ENCODE measurements at places on chromosomes 16 and 17.

DNA sequence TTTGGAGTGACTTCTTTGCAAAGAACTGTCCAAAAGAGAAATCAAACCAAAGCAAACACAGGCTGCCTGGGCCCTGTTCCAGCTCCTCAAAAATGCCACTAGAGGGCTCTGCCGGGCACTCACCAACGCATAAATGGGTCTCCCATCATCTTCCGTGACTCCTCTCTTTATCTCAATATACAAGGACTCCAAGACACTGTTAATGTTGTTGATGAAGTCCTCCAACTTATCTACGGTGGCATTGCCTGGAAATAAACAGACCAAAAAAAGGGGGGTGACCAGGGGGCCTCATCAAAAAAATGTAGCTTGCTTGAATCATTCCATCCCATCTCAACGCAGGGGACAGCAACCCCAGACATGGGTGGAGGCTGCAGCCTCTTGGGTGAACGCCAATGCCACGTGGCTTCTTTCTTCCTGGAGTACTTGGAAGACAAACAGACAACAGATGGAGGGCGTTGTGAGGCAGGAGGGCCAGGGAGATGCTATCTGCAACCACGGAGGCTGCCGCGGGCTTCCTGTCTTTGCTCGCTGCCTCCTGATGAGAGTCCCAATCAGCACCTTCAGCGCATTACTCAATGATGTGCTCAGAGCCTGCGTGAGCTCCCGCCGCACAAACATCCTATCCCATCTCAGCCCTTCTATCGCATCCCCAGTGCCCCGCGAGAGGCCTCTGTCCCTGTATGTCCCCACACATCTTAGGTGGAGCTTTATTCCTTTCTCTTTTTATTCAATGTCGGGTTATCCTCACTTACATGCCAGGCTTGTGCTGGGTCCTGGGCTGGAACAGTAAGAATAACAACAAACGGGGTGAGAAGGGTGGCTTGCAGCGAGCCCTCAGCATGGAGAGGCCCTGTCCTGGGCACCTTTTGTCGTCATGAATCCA is 32.0 kb downstream of the KDM8 start:
- DNase-seq, result peak; percentile 66

- DNase-seq, result no peak
These were observed 1.6 kb upstream of the DECR2 start for GRCh38 chr16:400061-400591.

DNA sequence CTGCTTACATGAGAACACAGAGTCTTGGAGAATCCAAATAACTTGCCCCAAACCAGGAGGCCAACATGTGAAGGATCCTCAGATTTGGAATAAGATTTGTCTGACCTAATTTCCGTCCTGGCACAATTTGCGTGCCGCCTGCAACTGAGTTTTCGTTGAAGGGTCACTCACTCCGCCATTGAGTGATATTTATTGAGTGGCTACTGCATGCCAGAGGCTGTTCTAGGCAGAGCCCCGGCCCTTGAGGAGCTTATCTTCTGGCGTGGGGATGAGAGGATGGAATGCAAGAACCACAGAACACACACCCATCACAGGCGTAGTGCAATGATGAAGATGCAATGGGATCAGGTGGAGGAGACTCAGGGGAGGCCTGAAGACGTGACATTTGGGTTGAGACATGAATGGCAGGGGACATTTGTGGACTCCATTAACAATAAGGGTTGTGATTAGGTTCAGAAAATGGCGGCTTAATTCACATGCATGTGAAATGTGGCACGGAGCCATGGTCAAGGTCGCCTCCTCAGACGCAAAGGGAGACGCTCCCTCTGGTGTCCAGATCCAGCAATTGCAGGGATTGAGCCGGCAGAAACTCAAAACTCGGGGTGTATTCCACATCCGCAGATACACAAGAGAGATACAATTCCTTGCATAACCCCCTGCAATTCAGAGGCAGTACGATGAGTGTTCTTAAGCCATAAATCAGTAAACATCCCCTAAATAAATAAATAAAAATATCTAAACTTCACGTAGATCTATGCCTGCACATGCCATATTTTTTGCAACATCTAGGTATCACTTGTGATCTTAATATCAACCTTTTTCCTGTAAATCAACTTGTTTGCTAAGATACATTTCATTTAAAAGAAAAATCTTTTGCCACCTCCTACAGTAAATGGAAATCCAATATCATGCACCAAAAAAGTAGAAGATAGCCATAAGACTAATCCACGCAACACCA is 57.9 kb upstream of the CACNG4 start:
- peak; percentile 86 for DNase-seq

DNA sequence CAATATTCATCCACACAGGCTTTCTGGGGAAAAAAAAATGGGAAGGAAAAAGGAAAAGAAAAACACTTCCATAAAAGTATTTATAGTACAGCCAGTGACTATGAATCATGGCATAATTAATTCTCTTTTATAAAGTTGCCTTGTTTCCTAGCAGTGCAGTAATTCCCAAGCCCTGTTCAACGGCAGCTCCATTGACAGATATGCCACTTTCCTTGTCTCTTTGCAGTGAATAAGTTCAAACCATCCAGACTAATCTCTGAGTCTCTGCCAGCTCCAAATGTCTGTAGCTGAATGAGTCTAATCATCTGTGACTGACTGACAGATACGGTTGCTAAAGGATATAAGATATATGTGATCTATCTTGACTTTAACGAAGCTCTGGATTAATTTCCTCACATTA is 52.9 kb upstream of the KCNJ16 start:
- no peak for DNase-seq

GRCh38 chr17:81142301-81143199 is 22.8 kb upstream of the PVALEF start:
- DNase-seq, result peak; percentile 77

- DNase-seq, result no peak
These were observed 10.4 kb downstream of the SGSH start for GRCh38 chr17:80209765-80210164.

GRCh38 chr16:11201498-11202259 is 54.3 kb downstream of the SOCS1 start:
- no peak for DNase-seq

- no peak for DNase-seq
These were observed 14.5 kb upstream of the SLC47A2 start for GRCh38 chr17:19730843-19731242.

DNA sequence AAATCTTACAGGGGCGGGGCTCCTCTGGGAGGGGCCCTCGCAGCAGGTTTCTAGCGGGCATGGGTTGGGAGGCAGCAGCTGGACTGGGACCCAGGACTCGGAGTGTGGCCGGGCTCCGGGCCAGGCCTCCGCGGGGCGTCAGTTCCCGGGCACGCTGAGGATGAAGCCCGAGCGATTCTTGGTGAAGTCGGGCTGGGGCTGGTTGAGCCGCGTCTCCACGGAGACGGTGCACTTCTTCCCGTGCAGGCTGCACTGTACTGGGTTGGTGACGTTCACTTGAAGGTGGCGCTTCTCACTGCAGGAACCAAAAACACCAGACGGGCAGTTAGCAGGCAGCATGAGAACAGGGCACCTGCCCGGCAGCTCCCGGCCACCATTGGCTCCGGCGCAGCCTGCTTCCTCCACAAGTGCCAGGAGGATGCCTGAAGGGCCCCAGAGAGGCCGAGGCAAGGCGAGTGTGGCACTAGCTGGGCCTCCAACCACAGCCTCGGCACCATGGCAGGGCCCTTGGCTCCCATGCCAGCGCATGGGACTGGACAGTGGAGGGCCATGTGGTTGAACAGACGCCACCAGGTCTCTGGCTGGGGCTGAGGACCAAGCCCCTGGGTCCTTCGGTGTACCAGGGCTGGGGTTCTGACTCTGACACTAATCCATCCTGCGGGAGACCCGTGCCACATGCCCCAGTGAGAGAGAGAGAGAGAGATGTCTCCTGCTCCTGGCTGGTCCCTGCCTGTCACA is 8.0 kb downstream of the CDK5R1 start:
- DNase-seq, result no peak

- no peak for DNase-seq
These were observed 149.0 kb upstream of the MPHOSPH6 start for GRCh38 chr16:82319038-82319437.

DNA sequence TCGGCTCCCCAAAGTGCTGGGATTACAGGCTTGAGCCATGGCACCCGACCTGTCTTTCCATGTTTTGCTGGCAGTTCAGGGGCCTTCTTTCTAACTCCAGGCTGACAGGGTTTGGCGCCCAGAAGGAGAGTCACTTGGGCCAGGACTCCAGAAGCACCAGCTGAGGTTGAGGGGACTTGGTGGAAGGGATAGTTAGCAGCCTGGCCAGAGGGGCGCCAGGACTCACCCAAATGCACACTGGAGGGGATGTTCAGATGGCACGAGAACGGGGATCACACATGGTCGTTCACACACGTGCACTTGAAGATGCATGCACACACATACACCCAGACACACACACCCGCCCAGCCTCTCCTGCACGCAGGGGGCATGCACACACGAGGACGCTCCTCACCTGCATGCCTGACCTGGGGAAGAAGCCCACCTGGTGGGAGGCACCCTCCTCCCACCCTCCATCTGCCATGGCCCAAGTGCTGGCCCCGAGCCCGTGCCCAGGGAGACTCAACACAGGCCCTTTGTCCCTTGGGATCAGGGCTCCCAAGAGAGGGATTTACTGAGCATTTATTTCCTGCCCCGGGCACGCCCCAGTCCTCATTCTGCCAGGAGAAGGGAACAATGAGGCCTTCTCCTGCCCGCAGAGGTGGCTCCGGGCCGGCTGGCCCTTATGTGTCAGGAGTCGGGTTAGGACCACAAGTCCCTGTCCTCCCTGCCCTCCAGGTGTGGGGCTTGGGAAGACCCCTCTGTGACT is 2.3 kb upstream of the PRSS21 start:
- DNase-seq, result no peak
